Astrocyte (in vitro differentiated cells and primary cell): ENCODE measurements at places on chromosomes 7 and 10. TPM values are rescaled to one million over a fixed set of nuclear protein-coding genes. Genes with fewer than 3 reads are reported as not detected.

DNA sequence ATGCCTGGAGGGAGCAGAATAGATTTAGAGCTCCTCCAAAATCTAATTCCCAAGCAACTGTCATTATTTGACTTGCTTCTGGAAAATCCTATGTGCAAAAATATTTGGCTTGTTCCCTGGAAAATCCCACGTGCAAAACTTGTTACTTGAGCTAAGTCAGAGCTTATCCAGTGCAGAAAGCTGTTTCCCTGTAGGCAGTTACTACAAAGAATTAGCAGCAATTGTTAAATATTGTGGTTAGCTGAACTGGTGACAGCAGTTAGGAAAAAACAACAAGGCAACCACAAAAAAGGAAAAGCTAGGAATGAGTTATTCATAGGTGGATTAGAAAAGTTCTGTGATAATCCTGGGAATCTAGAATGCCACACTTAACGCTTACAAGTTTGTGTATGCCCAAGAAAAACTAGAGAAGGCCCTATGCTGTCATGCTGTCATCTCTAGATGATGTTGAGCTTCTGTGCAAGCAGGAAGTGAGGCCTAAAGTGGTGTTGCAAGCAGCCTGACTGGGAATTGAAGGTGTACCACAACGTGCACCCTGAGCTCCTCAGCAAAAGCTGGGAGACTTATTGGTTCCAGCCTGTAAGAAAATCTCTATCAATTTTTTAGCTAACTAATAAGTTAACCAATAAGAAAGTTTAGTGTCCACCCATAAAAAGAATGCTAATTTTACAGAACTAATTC, 738.6 kb upstream of the LRRTM3 start:
- DNase-seq, result peak; percentile 1

- DNase-seq, result peak; percentile 89
These were observed 44.9 kb downstream of the CAV1 start for GRCh38 chr7:116569737-116570136.

- no peak for DNase-seq
These were observed 218.2 kb upstream of the IMMP2L start for GRCh38 chr7:111780527-111780926.

DHX32 gene
- total RNA-seq, result 39.4 and 41.7 TPM in 2 replicates

DNA sequence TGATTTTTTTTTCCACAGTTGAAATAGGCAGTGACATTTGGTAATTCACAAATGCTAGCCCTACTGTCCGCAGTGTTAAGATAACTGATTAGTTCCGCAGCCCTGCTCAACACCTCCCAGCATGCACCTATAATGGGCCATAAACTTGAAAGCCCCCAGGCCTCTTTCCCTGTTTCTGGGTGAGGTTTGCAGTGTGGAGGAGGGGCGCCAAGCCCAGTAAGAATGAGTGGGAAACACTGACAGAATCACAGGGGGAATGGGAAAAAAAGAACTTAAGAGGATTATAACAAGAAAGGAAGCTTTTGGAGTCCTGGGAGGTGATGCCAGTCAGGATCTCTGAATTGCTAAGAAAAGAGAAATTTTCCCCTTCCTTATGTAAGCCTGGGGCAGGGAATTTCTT, 39.6 kb upstream of the SP8 start:
- DNase-seq, result no peak

MMS19 gene
- 84.4 and 97.2 TPM in 2 replicates for total RNA-seq

GRM8 gene
- 0.96 and 2.2 TPM in 2 replicates for total RNA-seq

INMT gene
- total RNA-seq, result 0.09 TPM in 1 of 2 replicates, not detected in the other

ARHGAP22 gene
- 4.7 and 6.2 TPM in 2 replicates for total RNA-seq

CRPPA gene
- 3.6 and 3.9 TPM in 2 replicates for total RNA-seq

FAM131B gene
- total RNA-seq, result 7.6 and 8.0 TPM in 2 replicates

- no peak for DNase-seq
These were observed 118.3 kb downstream of the FAM53B start for GRCh38 chr10:124625831-124626238.

WEE2 gene
- not detected in 2 replicates for total RNA-seq

PITX3 gene
- 1.6 and 1.7 TPM in 2 replicates for total RNA-seq

- DNase-seq, result no peak
These were observed 27.3 kb downstream of the BNIP3 start for GRCh38 chr10:131954356-131954965.

DNA sequence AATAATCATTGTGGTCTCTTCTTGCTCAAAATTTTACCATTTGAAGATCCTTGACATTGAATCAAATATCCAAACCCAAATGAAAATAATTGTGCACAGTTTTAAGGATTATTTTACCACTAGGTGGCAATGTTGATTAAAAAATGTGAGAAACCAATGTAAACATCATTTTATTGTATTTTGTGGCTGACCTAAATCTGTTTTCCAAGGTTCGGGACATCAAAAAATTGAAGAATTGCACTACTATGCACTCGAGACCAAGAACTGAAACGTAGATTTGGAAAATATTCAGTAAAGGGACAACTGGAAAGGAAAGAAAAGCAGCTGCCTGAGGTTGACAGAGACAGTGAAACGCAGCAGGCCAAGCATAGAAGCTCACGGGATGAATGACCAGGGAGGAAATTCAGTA, 259.3 kb downstream of the SNX13 start:
- no peak for DNase-seq

- DNase-seq, result peak; percentile 18
These were observed 200.8 kb downstream of the GATA3 start for GRCh38 chr10:8255301-8255700.

SEC31B gene
- total RNA-seq, result 7.8 TPM in 2 replicates

GRCh38 chr10:71608819-71609768, 110.5 kb downstream of the C10orf105 start:
- DNase-seq, result peak; percentile 23

DNA sequence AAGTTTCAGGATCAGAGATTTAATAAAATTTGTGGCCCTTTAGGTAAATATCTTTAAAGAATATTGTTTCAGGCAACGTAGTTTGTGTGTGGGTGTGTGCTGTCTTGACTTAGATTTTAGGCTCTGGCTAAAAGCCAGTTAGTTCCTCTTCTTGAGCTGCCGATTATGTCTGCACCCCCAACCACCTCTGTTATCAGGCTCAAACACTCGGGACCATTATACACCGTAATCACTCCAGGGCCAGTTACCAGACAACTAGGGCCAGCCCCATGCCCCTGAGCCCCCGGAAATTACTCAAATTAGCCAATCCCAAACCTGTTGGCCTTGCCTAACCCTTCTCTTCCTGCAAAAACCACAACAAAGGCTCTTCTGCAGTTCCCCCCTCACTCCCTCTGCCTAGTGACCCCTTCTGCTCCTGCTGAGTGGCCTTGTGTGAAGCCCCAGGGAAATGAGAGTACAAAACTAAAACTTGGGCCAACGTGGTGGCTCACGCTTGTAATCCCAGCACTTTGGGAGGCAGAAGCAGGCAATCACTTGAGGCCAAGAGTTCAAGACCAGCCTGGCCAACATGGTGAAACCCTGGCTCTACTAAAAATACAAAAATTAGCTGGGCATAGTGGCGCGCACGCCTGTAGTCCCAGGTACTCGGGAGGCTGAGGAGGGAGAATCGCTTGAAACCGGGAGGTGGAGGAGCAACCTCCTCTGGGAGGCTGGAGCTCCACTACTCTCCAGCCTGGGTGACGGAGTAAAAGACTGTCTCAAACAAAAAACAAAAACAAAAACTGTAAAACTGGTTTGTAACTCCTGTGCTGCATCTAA, 9.2 kb upstream of the HNRNPF start:
- DNase-seq, result no peak

GRCh38 chr10:90398566-90398965, 459.3 kb downstream of the HTR7 start:
- peak; percentile 41 for DNase-seq

- DNase-seq, result peak; percentile 60
These were observed 28.6 kb downstream of the PDSS1 start for GRCh38 chr10:26725837-26726727.

TMEM273 gene
- total RNA-seq, result not detected in 2 replicates

DNA sequence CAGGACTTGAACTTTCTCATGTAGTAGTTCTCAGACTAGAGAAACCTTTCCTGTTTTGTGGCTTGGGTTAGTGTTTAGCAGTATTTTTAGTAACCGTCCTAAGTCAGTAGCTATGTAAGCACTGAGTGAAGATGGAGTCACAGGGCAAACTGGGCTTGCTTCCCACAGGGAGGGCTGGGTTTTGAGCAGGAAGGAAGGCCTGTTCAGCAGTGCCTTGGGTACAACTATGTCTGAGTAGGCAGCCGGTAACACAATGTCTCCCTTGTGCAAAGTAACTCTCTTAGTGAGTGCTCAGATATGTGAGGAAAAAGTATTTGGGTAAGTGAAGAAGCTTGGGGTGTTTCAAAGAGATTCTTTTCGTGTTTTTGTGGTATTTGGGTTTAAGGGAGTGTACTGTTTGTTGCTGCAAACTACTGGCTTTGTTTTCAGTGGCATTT, 96.4 kb downstream of the CCSER2 start:
- peak; percentile 98 for DNase-seq

DNA sequence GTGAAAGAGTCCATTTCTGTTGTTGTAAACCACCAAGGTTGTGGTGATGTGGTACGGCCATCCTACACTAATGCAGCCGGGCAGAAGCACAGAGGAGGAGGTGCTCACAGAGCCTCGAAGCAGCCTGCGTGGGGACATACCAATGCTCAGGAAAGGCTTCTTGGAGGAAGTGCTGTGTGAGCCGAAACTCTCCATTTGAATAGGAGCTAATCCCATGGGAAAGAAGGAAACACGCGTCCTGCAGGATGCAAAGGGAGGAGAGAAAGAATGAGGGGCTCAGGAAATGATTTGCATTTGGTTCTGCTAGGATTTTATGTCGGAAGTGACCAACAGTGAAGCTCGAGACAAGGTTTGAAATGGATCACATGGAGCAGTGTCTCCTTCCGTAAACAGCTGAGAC, 477.9 kb upstream of the ANKRD30A start:
- DNase-seq, result no peak

DNA sequence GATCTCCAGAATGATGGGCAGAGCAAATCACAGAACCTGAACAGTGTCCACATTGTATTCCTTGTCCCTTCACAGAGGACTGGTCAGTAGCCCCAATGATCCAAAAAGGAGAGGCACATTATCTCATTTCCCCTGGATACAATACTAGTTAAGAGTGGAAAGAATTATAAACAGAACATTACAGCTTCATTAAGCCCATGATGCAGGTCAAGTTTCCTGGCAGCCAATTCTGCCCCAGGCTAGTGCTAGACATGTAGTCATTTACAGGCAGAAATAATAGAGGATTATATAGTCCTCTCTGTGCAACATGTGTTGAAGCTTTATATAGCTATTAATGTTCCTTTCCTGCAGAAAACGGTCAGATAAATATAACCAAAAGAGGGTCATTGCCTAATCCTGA, 124.3 kb upstream of the WNT16 start:
- no peak for DNase-seq

PRRT4 gene
- total RNA-seq, result 0.62 and 0.93 TPM in 2 replicates

C10orf67 gene
- total RNA-seq, result 0.27 and 0.46 TPM in 2 replicates

- DNase-seq, result no peak
These were observed 733 bp downstream of the HIBADH start for GRCh38 chr7:27661811-27662489.

MPP7 gene
- 6.9 and 7.1 TPM in 2 replicates for total RNA-seq

- DNase-seq, result no peak
These were observed 5.8 kb downstream of the MCU start for GRCh38 chr10:72697716-72698115.

ZMIZ2 gene
- total RNA-seq, result 62.5 and 76.8 TPM in 2 replicates

OR6B1 gene
- total RNA-seq, result not detected in 2 replicates

DNA sequence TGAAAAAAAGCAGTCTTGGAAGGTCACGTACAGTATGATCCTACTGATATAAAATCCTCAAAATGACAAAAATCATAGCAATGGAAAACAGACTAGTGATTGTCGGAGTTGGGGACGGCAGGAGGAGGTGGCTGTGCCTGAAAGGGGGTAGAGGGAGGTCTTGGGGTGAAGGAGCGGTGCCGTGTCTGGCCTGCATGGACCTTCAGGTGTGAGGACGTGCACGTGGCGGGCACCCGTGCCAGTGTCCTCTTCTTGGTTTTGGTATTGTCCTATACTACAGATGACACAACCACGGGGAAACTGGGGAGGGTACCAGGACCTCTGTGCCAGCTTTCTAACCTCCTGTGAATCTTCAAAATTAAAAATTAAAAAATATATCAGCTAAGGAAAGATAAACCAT, 73.0 kb downstream of the COBL start:
- no peak for DNase-seq

- no peak for DNase-seq
These were observed 141.5 kb upstream of the VWC2 start for GRCh38 chr7:49631960-49632359.

OPN4 gene
- not detected in 2 replicates for total RNA-seq

RASSF4 gene
- 69.9 and 83.0 TPM in 2 replicates for total RNA-seq

- no peak for DNase-seq
These were observed 22.0 kb upstream of the SLC26A4 start for GRCh38 chr7:107638594-107638993.

GRCh38 chr10:96419351-96419750, 60.5 kb upstream of the OPALIN start:
- DNase-seq, result no peak

DNA sequence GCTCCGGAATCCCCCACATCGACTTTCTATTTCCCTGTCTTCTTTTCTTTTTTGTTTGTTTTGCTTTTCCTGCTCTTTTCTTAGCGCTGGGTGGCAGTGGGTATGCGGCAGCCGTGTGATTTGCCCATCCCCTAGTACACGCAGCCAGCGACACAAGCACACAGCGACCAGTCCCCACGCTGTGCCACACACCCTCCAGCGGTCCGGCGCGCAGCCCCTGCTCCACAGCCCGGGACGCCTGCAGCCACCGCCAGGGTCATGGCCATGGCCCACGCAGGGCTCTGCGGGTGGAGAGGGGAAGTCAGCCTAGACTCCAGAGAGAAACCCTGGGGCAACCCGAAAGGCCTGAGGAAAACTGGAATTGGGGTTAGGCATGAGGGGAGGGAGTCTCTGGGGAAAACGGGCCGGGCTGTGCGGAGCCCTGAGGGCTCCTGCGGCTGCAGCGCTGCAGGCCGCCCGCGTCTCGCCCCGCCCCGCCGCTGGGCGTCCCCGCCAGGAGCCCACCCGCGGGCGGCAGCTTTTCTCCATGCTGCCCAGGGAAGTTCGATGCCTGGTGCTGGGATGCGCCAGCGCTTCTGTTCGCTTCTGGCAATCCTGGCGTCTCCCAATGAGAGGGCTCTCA, 2.5 kb downstream of the CHRM2 start:
- DNase-seq, result peak; percentile 4

DNA sequence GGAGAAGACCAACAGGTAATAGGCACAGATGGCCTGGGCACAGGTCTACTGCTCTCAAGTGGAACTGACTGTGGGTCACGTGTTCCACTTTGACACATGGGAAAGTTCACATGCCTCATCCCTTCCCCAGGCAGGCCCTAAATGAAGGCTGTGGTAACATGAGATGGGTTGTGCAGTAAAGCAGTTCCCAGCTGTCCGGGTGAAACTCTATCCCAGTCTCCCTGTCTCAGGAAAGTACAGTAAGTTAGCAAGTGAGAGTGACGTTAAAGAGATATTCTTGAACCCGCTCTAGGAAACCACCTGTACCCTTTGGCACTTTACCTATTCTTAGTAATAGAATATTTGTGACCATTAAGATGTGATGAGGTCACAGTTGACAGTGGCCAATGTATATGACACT, 343.7 kb upstream of the AOAH start:
- DNase-seq, result no peak
